Subcutaneous adipose tissue (tissue), 4 donors: ENCODE measurements at places on chromosomes 13 and 19. TPM values are rescaled to one million over a fixed set of nuclear protein-coding genes. Genes with fewer than 3 reads are reported as not detected.

The IFNL2 gene
- not detected for total RNA-seq

The CADM4 gene
- total RNA-seq, result 31.9 TPM

The NLRP7 gene
- total RNA-seq, result not detected

The RASAL3 gene
- 7.0 TPM for total RNA-seq

The ZNF20 gene
- total RNA-seq, result 1.3 TPM

The ZNF835 gene
- total RNA-seq, result 2.6 TPM

The PNMA8C gene
- total RNA-seq, result not detected

The TUBB4A gene
- not detected for total RNA-seq

The CD70 gene
- not detected for total RNA-seq

The CPAMD8 gene
- 3.7 TPM for total RNA-seq

The PNMA8B gene
- 4.3 TPM for total RNA-seq

The OR7G2 gene
- not detected for total RNA-seq

The POSTN gene
- total RNA-seq, result 69.5 TPM

The ZNF560 gene
- not detected for total RNA-seq

The CYP2F1 gene
- not detected for total RNA-seq

The SLITRK5 gene
- not detected for total RNA-seq

The CTXN1 gene
- total RNA-seq, result 0.66 TPM

The TTC9B gene
- not detected for total RNA-seq

The SIGLEC12 gene
- not detected for total RNA-seq

The FUT2 gene
- total RNA-seq, result not detected

The PODNL1 gene
- 0.85 TPM for total RNA-seq

The RCBTB2 gene
- total RNA-seq, result 10.9 TPM

The GPR18 gene
- not detected for total RNA-seq

The ZNF799 gene
- 6.2 TPM for total RNA-seq

The PTH2 gene
- not detected for total RNA-seq

The FXYD1 gene
- 28.7 TPM for total RNA-seq

The ZNF607 gene
- 2.9 TPM for total RNA-seq
